ENCODE measurements at places on chromosomes 3 and 15.

DNA sequence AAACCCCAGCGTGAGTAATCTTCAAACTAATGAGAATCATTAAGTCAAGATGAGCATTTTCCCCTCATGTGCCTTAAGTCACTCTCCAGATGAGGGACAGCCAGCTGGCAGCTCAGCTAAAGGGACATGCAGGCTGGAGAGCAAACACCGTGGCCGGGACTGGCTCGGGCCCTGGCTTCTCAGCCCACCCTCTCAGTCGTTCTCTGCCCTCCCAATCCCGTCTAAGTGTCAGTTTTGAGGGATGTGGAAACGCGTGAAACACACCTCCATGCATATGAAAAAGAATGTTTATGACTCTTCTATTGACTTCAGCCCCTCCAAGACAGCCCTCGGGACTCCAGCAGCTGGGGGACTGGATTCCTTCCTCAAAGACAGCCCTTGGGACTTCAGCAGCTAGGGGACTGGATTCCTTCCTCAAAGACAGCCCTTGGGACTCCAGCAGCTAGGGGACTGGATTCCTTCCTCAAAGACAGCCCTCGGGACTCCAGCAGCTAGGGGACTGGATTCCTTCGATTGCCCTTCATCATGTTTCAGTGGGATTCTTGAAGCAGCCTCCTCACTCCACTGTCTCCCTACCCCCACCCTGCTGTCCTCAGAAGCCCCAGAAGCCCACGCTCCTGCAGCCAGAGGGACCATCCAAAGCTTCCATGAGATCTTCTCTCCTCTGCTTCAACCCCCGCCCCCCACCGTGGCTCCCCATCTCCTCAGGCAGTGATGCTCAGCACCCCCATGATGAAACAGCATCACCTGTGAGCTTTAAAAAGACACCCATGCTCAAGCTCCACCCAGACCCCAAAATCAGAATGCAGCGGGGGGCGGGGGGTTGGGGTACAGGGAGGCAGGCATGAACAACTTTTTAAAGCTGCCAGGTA, 228.9 kb downstream of the XXYLT1 start:
- no peak for DNase-seq

DNA sequence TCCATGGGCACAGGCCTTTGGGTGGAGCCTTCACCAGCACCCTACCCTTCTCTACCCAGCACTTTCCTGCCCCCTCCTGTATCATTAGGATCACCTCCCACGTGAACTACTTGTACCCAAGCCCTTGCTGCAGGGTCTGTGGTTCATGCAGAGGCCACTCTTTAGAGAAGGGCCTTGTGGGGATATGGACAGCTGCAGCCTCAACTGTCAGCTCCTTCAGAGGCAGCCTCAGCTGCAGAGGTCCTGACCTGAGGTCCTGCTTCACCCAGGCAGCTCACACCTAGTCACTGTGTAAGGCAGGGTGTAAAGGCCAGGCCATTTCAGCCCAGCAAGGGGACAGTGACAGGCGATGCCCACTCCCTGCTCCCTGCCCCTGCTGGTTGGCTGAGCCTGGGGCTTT, 448.6 kb upstream of the PROK2 start:
- DNase-seq, result no peak

- DNase-seq, result no peak
Observed at GRCh38 chr3:122271246-122271898, 53.7 kb upstream of the CSTA start.

DNA sequence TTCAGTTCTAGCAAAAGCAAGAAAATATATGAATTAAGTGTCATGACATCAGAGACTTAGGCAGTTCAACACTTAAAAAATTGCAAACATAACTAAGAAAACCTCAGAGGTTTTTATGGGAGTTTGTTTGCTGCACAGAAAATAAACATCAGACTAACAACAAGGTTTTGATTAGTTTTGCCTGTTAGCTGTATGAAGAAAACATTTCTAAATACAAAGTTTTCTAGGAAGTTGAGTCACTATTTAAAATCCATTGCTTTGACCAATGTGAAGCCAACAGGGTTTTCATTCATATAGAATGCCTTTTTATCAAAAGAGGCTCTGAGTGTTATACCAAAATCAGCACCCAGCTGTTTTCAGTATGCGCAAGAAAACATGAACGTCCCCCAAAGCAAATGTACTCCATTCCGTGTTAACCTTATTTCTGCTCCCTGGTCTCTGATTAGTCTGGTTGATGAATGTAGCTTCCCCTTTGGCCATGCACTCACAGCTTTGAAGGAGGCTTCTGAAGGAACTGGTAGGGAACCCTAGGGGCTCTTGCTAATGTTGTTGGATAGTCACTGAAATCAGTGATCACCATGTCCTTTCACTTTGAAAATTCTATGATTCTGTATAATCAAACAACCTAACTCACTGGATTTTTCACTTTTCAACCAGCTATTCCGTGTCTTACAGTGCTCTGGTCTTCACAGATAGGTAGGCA, 89.6 kb upstream of the TSEN2 start:
- no peak for DNase-seq

GRCh38 chr3:40969756-40970466, 229.4 kb upstream of the CTNNB1 start:
- no peak for DNase-seq

DNA sequence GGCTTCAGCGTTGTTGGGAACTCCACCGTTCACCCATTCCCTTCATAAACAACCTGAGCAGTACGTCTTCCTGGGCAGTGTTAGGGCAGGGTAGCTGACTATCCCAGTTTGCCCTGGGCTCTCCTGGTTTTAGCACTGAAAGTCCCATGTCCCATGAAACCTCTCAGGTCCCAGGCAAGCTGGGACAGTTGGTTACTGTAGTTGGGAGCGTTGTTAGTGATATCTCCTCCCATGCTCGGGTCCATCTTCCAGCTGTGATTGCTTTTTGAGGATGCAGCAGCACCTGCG, 60.9 kb upstream of the HERC1 start:
- no peak for DNase-seq

- DNase-seq, result no peak
Observed at GRCh38 chr3:67349551-67350174, 304.7 kb downstream of the SUCLG2 start.

DNA sequence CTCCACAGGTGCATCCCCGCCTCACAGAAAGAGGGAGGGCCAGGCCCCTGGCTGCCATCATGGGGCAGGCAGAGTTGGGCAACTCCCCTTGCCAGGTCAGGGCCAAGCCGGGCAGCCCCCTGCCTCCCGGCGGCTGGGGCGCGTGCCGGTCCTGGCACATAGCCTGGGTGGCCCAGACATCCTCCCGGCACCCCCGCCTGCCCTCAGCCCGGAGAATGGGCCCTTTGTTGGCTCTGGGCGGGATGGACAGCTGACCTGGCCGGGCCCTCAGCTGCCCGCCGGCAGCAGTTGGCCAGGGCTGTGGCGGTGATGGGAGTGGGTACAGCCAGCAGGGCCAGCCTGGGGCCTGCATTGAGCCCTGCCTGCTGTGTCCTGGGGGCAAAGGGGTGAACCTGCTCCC, 16.5 kb downstream of the PLXNA1 start:
- DNase-seq, result no peak
